ENCODE measurements at places on chromosomes 7 and 10. TPM values are rescaled to one million over a fixed set of nuclear protein-coding genes. Genes with fewer than 3 reads are reported as not detected.

HIPK2 gene
- total RNA-seq, result 30.5 TPM

GRCh38 chr7:158389514-158390425, 197.9 kb downstream of the PTPRN2 start:
- DNase-seq, result no peak
- no peak overlapping the region for H3K4me3 ChIP-seq
- H3K27ac ChIP-seq, result no peak overlapping the region
- H3K4me1 ChIP-seq, result no peaks in the 10 kb centered on the region
- H3K36me3 ChIP-seq, result no peaks in the 10 kb centered on the region

SEMA3D gene
- not detected for total RNA-seq

FKBP6 gene
- total RNA-seq, result not detected

DNA sequence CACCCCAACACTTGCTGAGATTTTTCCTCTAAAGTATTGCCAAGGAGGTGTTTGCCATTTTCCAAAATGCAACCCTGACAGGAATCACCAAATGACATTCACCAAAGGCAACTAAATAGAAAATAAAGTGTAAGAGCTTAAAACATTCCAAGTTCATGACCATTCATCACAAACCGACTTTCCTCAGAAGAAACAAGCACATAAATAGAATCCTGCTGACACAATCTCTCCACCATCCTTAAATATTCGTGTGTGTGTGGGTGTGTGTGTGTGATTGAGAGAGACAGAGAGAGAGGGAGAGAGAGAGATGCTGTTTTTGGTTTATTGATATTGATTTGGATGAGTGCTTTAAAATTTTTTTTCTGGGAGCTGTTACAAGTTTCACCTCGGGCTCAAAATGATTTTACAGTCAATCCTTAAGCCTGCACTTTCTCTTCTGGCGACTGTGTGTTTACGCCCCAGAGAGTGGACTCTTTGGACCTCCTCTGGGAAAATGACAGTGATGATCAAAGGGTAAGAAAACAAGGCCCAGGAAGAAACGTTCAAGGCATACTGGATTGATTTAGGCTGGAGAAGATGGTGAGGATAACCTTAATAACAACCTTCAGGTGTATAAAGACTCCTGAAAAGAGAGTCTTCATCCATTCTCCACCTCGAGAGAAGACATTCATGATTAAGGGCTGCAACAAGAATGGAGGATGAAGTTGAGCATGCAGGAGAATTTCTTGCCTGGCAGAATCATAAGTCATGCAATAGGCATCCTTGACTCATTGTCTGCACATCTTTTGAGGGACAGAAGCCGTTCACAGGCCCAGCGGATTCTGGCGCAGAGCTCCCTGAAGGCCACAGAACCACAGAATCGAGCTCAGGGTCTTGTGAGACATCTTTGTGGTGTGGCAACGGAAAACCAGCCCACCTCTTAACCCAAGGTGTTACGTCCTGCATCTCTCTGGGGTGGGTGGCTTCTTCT, 104.4 kb upstream of the FGFR2 start:
- H3K27ac ChIP-seq, result no peak overlapping the region
- H3K36me3 ChIP-seq, result no peaks in the 10 kb centered on the region
- DNase-seq, result no peak
- no peaks in the 10 kb centered on the region for H3K27me3 ChIP-seq

DNA sequence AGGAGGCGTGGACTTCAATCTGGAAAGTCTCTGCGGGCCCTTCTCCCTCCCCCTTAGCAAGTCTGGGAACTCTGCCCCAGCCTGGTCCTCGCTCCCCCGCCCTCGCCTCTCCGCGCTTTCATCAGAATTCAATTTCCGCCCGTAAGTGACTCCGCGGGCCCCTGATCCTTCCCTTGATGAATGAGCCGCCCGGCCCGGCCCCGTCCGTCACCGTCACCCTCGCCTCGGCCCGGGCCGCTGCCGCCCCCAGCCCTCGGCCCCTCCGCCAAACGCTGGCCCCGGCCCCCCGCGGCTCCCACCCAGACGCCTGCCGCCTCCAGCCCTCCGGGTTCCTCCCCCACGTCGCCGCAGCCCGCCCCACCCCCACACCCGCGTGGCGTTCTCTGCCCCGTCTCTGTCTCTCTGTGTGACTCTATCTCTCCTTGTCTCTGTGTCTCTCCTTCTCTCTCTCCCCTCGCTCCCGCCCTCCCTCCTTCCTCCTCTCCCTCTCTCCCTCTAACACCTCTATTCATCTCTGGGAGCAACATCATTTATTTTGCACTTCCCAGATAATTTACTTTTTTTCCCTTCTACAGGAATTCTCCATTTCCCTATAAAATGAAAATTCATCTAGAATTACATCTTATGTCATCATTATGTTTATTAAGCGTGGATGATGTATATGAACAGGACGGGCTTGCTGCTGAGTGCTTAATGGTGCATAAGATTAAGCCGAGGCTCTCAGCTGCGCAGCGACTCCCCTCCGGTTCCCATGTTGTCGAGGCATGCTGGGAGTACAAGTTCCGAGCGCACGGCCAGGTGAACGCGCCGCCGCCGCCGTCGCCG, 91.2 kb upstream of the PAX2 start:
- no peaks in the 10 kb centered on the region for H3K36me3 ChIP-seq
- no peak for DNase-seq
- H3K4me3 ChIP-seq, result no peak overlapping the region
- H3K4me1 ChIP-seq, result no peaks in the 10 kb centered on the region
- H3K27ac ChIP-seq, result no peak overlapping the region
- peaks cover 74% of the 10 kb centered on the region for H3K27me3 ChIP-seq

RASA4B gene
- 71.1 TPM for total RNA-seq

DNA sequence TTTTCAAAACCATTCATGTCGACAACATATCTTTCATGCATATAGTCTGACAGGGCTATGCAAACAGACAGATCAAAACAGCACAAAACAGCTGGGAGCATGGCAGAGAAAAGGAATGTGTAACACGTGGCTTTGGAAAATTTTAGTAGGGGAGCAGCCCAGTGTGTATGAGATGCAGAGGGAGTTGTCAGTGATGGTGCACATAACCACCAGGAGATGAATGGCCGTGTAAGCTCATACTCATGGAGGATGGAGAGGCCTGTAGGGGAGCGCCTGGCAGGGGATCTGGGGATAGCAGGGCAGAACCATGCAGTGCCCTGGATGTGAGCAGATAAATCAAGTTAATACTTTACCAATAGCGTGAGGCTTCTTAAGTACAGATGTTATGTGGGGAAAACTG, 45.7 kb downstream of the RHOBTB1 start:
- peak overlapping the region; percentile 82 for H3K27ac ChIP-seq
- H3K4me3 ChIP-seq, result no peak overlapping the region
- H3K36me3 ChIP-seq, result no peaks in the 10 kb centered on the region
- DNase-seq, result no peak

DNA sequence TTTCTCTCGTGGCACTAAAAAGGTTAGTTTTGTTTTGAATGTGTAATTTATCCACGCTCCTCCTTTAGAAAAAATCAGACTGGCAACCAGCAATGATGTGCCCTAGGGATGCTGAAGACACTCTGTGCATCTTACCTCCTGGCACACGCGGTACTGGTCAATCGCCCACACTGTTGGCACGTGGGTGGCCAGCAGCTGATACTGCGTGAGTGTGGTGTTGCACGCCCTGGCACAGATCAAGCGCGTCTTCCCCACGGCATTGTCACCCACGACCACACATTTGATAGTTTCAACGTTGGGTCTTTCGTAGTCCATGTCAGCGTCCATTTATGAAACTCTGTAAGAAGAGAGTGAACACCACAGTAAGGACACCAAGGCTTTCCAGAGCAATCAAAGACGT, 32.8 kb downstream of the RHOBTB1 start:
- no peaks in the 10 kb centered on the region for H3K36me3 ChIP-seq
- no peak for DNase-seq
- H3K4me3 ChIP-seq, result no peak overlapping the region
- H3K4me1 ChIP-seq, result peaks cover 89% of the 10 kb centered on the region
- H3K27ac ChIP-seq, result peak overlapping the region; percentile 87

GRCh38 chr7:25565949-25566348, 337.7 kb upstream of the NPVF start:
- peak overlapping the region; percentile 30 for H3K4me3 ChIP-seq
- H3K36me3 ChIP-seq, result no peaks in the 10 kb centered on the region
- H3K27ac ChIP-seq, result no peak overlapping the region
- H3K27me3 ChIP-seq, result no peaks in the 10 kb centered on the region
- peak; percentile 49 for DNase-seq

DNA sequence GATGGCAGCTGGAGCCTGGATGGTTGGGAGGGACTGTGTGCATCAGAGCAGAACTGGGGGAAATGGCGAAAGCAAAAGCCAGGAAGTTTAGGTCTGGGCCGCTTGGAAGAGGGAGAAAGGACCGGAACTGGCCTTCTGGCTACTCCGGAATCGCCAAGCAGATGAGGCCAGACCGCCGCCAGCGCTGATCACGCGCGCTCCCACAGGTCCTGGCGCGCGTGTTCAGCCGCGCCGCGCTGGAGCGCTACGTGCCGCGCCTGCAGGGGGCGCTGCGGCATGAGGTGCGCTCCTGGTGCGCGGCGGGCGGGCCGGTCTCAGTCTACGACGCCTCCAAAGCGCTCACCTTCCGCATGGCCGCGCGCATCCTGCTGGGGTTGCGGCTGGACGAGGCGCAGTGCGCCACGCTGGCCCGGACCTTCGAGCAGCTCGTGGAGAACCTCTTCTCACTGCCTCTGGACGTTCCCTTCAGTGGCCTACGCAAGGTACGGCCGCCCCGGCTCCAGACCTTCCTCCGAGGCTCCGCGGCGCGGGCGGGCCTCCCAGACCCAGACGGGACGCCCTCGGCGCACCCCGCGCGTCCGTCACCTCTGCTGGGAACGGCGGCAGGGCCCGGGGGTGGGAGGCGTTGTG, 2.0 kb downstream of the CYP26C1 start:
- no peak for DNase-seq
- peaks cover 14% of the 10 kb centered on the region for H3K27me3 ChIP-seq
- H3K4me3 ChIP-seq, result peak overlapping the region; percentile 42

GRCh38 chr7:114944745-114945625, 23.1 kb downstream of the MDFIC start:
- peak; percentile 64 for DNase-seq
- peaks cover 25% of the 10 kb centered on the region for H3K4me1 ChIP-seq
- peak overlapping the region; percentile 52 for H3K4me3 ChIP-seq
- H3K27ac ChIP-seq, result peak overlapping the region; percentile 77
- H3K27me3 ChIP-seq, result no peaks in the 10 kb centered on the region

TYW1B gene
- total RNA-seq, result 2.5 TPM

GRCh38 chr10:77455561-77455960, 182.0 kb downstream of the KCNMA1 start:
- DNase-seq, result no peak
- H3K4me1 ChIP-seq, result peaks cover 5% of the 10 kb centered on the region
- H3K27ac ChIP-seq, result no peak overlapping the region
- H3K27me3 ChIP-seq, result no peaks in the 10 kb centered on the region

DNA sequence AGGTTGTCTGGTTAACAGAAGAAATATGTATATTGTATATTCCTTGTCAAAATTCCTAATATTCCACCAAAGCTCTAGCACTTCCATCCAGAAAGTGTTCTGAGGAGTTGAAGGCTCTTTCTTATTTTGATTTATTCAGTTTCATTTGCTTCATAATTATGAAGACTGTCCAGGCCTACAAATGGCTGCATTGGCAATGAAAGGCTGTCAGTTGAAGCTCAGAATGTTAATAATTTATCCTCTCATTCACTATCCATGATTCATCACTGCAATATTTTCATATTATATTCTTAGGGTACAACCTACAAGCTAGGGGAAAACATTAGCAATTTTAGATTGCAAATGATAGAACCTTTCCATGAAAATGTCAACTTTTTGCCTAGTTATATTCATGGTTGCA, 57.3 kb downstream of the ARID5B start:
- no peak for DNase-seq
- H3K4me1 ChIP-seq, result peaks cover 24% of the 10 kb centered on the region
- no peaks in the 10 kb centered on the region for H3K27me3 ChIP-seq
- no peak overlapping the region for H3K4me3 ChIP-seq
- H3K27ac ChIP-seq, result no peak overlapping the region

GRCh38 chr7:21749378-21749777, 196.3 kb downstream of the CDCA7L start:
- no peak overlapping the region for H3K4me3 ChIP-seq
- no peaks in the 10 kb centered on the region for H3K36me3 ChIP-seq
- H3K27me3 ChIP-seq, result peaks cover 3% of the 10 kb centered on the region
- no peak overlapping the region for H3K27ac ChIP-seq
- no peak for DNase-seq

- no peaks in the 10 kb centered on the region for H3K36me3 ChIP-seq
- H3K4me1 ChIP-seq, result peaks cover 38% of the 10 kb centered on the region
- H3K4me3 ChIP-seq, result no peak overlapping the region
- DNase-seq, result peak; percentile 89
- H3K27me3 ChIP-seq, result no peaks in the 10 kb centered on the region
- peak overlapping the region; percentile 98 for H3K27ac ChIP-seq
Measured at GRCh38 chr10:77987671-77988255, 41.6 kb downstream of the POLR3A start.

GRCh38 chr7:20290505-20291111, 40.1 kb upstream of the ITGB8 start:
- no peak overlapping the region for H3K4me3 ChIP-seq
- no peak overlapping the region for H3K27ac ChIP-seq
- DNase-seq, result no peak

- H3K4me1 ChIP-seq, result no peaks in the 10 kb centered on the region
- no peaks in the 10 kb centered on the region for H3K36me3 ChIP-seq
- no peak overlapping the region for H3K4me3 ChIP-seq
- no peaks in the 10 kb centered on the region for H3K27me3 ChIP-seq
Measured at GRCh38 chr10:22700489-22700888, 13.9 kb downstream of the PIP4K2A start.

DNA sequence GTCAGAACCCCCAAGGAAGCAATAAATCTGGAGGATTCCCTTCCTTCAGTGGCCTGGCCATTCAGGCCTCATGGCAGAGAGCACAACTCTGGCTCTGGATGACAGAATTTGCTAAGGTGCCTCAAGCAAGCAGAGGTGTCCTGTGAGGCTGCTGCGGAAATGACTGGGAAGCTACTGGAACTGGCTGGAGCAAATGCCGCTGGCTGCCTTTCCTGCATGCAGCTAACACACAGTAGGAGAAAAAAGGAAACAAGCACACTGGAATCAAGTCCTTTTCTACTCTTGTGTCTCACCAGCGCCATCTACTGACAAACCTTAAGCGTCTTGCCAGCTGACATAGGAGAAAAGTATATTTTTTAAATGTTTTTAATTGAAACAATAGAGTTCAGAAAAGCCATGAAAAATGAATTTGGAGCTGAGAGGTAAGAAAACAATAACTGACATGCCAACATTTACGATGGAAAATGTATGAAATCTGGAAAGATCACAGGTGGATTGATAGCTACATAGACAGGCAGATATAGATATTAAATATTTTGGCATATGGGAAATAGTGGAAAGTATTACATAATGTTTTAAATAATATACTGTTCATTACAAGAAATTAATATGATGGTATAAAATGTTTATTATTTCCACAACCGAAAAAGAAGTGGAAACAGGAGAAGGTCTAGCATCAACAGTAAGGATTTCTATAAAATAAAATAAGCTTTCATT, 951.6 kb downstream of the ANKRD7 start:
- no peaks in the 10 kb centered on the region for H3K4me1 ChIP-seq
- no peak for DNase-seq

PTEN gene
- total RNA-seq, result 34.4 TPM

PIK3AP1 gene
- total RNA-seq, result 3.1 TPM

GRCh38 chr7:90580051-90580450, 16.1 kb upstream of the CDK14 start:
- H3K4me1 ChIP-seq, result no peaks in the 10 kb centered on the region
- H3K27ac ChIP-seq, result no peak overlapping the region
- no peaks in the 10 kb centered on the region for H3K36me3 ChIP-seq
- H3K27me3 ChIP-seq, result no peaks in the 10 kb centered on the region
- DNase-seq, result no peak

- no peak for DNase-seq
- H3K27ac ChIP-seq, result no peak overlapping the region
- H3K36me3 ChIP-seq, result no peaks in the 10 kb centered on the region
- no peaks in the 10 kb centered on the region for H3K4me1 ChIP-seq
Measured at GRCh38 chr7:83524277-83525075, 124.5 kb downstream of the SEMA3E start.
